ENCODE measurements at places on chromosomes 5 and 9.

GRCh38 chr5:115393239-115393638, 96.8 kb upstream of the CCDC112 start:
- no peak for DNase-seq

DNA sequence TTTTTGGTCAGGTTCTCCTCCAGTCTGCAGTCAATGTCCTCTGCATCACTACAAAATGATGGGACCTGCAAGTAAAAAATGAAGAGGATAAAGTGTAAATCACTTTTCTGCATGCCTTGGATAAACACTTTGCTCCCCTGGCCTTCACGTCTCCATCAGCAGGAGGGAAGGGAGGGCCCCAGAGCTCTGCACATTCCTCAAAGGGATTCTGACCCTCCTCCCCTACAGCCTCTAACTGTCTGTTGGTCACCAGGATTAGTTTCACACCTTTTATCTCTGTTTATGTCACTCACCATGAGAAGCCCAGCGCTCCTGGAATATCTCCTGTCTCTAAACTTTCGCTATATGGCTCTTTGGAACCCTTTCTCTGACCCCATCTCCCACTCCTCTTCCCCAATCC, 103.3 kb downstream of the SVEP1 start:
- DNase-seq, result no peak

GRCh38 chr9:119736491-119737454, 367.5 kb upstream of the BRINP1 start:
- peak; percentile 79 for DNase-seq

GRCh38 chr9:110351009-110351467, 13.4 kb upstream of the TXNDC8 start:
- no peak for DNase-seq

- DNase-seq, result no peak
These were observed 84.3 kb upstream of the COL5A1 start for GRCh38 chr9:134557331-134557730.
